ELF-1 (cell line): ENCODE measurements at places on chromosomes 6 and 20.

DNA sequence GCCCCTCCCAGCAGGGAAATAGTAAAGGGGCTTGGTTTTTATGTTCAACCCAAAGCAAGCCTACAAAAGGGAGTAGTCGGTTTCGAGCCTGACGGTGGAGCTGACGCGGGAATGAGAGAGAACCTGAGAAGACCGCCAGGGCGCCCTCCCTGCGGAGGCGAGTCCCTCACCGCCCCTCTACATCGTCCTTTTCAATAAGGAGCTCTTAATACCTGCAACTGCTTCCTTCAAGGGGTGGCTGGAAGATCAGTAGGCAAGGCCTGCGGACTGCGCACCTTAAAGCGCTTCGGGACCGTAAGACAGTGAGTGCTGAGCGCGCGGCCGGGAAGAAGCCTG is 709 bp upstream of the ZNF76 start:
- no peak for DNase-seq

GRCh38 chr6:47230579-47230978 is 79.1 kb downstream of the TNFRSF21 start:
- DNase-seq, result no peak

GRCh38 chr20:8540466-8540865 is 408.4 kb downstream of the PLCB1 start:
- no peak for DNase-seq

GRCh38 chr6:110514818-110515217 is 38.4 kb upstream of the SLC22A16 start:
- DNase-seq, result no peak

DNA sequence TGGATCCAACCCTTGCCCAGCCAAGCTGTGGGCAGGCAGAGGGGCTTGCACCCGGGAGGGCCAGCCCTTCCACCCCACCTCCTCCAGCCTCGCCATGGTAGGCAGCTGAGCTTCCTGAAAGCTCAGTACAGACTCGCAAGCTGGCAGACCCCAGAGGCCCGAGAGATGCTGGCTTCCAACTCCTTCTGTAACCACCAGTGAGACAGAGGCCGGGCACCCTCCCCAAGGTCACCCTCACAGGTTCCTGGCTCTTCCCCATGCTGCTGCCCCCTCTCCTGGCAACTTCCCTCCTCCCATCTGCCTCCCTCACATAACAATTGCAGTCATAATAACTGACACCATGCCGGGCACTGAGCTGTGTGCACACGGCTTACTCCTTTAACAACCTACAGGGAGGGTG is 26.2 kb upstream of the NOL4L start:
- no peak for DNase-seq

- DNase-seq, result no peak
Measured at GRCh38 chr6:129789974-129790373, 71.1 kb downstream of the TMEM244 start.

DNA sequence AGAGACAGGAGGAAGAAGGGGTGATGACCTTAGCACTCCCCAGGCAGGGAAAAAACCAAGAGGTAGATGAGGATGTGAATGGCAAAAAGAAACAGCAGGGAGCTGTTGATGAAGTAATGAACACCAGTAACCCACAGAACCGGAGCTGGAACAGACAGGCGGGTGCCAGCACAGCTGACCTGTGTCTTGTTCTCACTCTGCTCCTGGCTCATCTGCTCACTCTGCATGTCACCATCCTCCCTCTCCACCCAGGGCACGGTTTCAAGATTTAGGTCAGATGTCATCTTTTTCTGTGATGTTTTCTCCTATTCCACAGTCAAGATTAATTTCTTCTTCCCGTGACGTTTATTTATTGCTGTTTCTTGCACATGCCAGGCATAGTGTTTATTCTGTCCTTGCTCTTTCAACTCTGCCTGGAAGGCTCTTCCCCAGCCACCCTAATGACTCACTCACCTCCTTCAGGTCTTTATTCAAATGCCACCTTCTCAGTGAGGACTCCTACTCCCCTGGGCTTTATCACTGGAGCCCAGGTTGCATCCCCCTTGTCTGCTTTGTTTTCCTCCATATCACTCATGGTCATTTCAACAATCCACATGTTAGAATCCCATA is 164.5 kb upstream of the HDAC2 start:
- no peak for DNase-seq

- no peak for DNase-seq
Measured at GRCh38 chr6:110532431-110532830, 56.0 kb upstream of the SLC22A16 start.

DNA sequence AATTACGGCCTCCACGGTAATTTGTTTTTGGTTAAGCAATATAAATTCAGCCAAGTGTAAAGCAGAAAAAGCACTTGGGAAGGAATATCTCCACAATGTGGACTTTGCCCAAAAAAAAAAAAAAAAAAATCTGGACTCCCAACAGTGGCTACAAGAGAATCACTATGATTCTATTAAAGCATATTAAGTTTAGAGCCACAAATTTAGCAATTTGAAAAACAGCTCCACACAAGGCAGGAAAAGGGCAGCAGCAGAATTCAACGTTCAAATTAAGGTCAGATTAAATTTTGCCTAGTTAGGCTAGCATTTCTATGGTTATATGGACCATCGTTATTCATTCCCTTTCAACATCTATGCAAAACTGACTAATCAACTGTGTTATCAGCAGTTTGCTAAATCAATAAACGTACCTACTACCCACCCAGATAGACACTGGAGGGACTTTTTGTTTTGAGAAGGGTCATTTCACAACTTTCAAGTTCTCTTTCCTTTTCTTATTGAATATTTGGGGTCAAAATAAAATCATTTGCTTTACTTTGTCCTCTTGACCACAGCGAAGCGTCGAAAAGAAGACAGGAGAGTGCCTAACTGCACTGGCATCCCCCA is 1.0 kb downstream of the MCM9 start:
- no peak for DNase-seq

- DNase-seq, result no peak
Measured at GRCh38 chr6:76703285-76703684, 630.8 kb upstream of the IMPG1 start.

DNA sequence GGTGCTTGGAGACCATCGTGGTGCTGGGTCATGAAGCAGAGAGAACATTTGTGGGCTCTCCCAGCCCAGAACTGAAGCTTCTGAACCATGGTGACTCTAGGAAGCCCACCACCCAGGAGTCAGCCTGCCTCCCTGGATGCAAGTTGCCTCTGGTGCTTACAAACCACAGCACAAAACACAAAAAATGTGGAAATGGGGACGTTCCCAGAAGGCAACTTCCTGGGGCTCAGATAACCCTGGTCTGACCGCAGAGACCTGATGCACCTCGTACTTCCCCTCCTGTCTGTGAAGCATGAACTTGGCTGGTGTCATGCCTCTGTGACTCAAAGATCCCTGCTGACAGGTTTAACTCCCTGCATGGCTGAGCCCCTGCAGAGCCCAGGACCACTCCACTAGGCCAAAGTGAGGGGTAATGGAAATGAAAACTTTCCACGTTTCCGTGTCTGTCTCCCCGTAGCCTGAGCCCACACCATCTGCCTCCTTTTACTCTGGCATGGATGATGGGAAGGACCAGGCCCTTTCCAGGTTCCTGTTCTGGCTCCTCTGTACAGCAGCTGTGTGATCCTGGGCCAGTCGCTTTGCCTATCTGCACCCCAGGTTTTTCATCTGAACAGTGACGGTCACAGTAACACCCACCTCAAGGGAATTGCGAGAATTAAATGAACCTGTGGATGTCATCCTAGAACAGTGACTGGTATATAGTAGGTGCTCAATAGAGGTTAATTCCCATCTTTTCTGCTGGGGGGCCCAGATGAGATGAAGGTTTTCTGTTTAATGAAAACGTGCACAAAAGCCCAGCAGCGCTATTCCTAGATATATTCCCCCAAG is 57.7 kb downstream of the PPP1R16B start:
- DNase-seq, result no peak

GRCh38 chr20:15166744-15167143 is 829.3 kb upstream of the FLRT3 start:
- no peak for DNase-seq

DNA sequence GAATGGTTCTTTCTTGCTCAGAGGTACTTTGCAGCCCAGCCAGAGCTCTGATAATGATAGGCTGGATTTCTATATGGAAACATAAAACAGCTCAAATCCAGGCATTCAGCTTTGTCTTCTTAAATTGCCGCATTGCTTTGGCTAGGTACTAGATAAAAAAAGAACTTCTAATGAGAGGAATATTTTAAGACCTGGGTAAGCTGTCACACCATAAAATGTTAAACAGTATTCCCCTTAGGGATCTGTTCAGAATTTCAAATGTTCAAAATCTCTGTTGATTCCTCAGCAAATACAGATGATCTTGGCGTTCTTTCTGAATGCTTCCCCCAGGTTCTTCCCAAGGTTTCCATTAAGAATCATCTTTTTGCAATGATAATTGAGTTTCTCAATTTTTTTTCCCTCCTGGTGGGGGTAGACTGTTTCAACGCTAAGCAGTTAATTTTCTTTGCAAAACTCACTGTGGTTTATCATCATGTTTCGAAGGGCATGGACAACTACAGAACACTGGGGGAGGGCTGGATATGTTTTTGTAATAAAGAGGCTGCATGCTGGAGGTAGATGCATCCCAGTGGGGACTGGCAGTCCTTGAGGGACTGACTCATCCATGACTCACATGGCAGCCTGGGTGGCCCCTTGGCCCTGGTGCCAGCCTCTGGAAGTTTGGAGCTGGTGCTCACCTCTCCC is 31.0 kb downstream of the TIAM2 start:
- DNase-seq, result no peak

- no peak for DNase-seq
Measured at GRCh38 chr20:1737134-1737533, 79.6 kb upstream of the SIRPG start.

DNA sequence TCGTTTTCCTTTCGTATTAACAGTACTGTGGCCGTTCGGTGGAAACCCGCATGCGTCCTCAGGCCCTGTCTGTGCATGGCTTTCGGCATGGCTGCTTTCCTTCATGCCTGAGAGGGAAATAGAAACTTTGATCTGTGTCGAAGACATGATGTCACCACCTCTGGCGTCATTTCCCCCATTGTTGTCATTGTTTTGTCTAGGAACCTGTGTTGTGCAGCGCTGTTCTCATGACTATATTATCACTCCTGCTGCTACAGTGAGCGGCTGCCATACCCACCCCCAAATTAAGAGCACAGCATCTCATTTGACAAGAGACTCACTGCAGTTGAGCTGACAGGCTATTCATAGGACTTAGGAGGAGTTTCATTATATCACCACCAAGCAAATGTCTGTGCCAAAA is 172.3 kb downstream of the TMEM242 start:
- DNase-seq, result no peak

- DNase-seq, result no peak
Measured at GRCh38 chr20:3459881-3460307, 10.9 kb upstream of the ATRN start.

DNA sequence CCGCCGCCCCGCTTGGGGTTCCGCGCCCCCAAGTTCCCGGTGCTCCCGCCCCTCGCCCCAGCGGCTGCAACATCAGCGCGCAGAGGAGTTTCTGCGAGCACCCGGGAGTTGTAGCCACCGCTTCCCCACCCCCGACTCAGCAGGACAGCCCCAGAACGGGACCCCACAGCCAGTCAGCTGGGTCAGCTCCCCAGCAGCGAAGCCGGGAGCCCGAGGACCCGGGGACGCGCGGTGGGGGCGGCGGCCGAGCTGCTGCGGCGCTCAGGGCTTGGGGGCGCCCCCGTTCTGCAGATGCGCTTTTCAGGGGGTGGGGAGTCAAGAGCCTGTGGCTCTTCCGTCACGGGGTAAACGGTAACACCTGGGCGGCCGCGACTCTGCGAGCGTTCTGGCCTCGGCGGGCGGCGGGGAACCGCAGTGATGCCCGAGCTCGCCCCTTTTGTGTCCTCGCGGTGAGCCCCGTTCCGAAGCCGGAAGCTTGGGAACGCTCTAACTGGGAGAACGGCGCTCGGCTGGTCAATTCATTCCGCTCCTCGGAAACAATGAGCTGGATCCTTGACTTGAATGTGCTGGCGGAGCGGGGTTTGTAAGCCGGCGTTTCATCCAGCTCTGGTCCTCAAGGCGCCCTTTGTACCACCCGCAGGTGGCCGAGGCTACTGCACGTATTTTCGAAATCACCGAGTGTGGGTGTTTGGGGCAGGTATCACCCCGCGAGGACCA is 774 bp downstream of the PLEKHG1 start:
- DNase-seq, result peak; percentile 90

GRCh38 chr20:22630701-22631100 is 46.3 kb upstream of the FOXA2 start:
- no peak for DNase-seq

DNA sequence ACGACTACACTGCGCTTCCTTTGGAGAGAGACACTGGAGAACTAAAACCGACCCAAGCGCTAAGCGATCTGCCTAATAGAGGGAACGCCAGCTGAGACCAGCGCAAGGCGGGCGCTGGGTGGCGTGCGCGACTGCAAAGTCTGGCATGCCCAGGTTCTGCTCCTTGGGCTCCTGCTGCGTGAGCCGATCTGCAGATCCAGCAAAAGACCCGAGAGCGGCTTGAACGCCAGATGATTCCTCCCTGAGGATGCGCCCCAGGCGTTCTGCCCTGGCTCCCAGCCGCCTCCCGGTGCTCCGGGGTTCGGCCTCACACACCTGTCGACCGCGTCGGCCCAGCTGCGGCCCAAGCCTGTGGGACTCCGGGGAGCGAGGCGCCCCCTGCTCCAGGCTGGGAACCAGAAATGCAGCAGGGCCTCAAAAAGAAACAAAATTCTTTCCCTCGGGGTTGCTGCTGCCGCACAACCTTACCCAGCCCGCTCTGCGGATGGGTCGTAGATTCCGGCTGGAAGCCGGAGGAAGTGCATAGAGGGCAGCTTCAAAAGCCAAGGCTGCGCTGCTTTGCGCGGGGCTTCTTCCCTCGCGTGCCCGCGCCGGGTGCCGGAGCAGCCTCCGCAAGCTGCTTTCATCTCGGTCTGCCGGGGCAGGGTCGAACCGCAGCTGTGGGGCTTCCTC is 17.9 kb upstream of the PRDM13 start:
- DNase-seq, result peak; percentile 93

- no peak for DNase-seq
Measured at GRCh38 chr20:58614984-58615760, 35.9 kb upstream of the STX16 start.
